ENCODE measurements at places on chromosomes 2 and 18.

- DNase-seq = no peak
Measured at GRCh38 chr2:27218614-27219013, 1.4 kb downstream of the CAD start.

GRCh38 chr2:201709049-201709448 is 10.6 kb upstream of the MPP4 start:
- peak; percentile 23 for DNase-seq

- DNase-seq = no peak
Measured at GRCh38 chr18:74540652-74541421, 6.5 kb downstream of the CNDP1 start.

DNA sequence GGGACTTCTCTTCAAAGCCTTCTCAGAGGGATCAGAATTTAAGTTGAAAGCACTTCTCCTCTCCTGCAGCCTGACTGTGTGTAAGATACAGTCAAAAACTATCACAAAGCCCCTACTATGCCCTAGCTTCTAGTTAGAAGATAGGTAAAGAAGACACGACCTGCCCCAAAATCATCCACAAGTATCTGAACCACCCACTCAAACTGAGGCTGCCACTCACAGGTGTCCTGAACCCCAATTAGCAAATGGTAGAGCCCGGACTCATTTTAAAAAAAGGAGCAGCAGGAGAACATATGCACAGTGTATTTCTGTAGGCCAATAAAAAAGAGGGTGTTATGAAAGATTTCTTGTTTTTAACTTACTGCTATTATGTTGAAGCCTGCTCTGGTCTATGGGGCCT is 74.4 kb downstream of the ANKRD44 start:
- DNase-seq = no peak

GRCh38 chr2:147989809-147990403 is 30.6 kb downstream of the ORC4 start:
- DNase-seq = peak; percentile 52

DNA sequence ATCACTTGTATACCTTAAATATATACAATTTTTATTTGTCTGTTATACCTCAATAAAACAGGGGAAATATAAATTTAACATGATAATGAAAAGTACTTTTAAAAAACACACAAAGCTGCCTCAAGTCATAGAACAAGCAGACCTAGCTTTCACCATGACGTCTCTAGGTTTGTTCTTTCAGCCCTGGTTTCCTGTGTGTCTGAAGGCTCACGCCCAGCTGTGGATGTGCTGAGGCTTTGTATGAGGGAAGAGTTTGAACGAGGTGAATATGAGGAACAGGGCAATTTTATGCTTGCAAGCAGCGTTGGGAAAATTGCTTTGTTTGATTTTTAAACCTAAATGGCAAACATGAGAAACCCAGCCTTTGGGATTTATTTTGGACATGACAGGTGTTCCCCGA is 15.3 kb downstream of the SH3RF3 start:
- no peak for DNase-seq

- no peak for DNase-seq
Measured at GRCh38 chr2:118510807-118511206, 336.6 kb downstream of the EN1 start.
